ENCODE measurements at places on chromosomes 6 and 20.
A peak's percentile ranks its signal among the peaks of the same experiment; 100 is the strongest.

GRCh38 chr20:24870881-24871280 lies 78.2 kb upstream of the CST7 start:
- DNase-seq, result no peak

DNA sequence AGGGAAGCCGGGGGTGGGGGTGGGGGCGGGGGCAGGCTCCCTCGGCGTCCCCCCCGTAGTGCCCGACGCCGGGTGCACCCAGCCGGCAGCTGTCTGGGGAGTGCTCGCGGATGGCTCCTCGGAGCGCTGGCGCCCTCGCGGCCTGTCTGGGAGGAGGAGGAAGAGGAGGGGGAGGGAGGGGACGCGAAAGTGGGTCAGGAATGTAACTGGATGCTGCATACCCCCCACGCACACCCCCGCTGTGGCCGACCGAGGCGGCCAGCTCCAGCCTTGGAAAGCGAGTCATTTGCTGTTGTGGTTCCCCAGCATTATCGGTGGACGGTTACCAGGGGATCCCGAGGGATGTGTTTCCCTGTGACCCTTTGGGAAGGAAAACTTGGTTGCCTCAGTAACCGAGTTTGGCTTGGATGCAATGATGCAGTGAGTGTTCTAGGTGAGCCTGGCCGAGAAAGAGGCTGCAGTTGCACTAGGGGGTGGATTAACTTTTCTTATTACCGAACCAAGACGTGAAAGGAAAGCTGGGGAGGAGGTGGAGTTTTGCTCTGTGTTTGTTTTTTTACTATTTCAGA lies 55.2 kb upstream of the RREB1 start:
- DNase-seq, result no peak

- no peak for DNase-seq
These were observed 187.6 kb downstream of the CLIC5 start for GRCh38 chr6:45827952-45828530.

GRCh38 chr6:42693725-42694323 lies 28.6 kb downstream of the PRPH2 start:
- no peak for DNase-seq

DNA sequence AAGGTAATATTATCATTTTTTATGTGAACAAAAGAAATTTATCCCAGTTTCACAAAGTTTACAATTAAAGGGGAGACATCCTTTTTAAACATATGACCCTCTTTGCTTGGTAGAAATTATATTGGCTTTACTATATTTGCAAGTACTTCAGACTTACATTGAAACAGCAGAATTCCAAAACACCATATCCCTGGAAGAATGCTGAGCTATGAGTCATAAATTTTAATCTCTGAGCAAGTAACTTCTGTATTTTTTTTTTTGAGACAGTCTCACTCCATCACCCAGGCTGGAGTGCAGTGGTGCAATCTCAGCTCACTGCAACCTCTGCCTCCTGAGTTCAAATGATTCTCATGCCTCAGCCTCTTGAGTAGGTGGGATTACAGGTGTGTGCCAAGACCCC lies 240.4 kb downstream of the TBC1D32 start:
- no peak for DNase-seq

GRCh38 chr20:1619861-1620444 lies at the start of gene SIRPB1:
SIRPB1 (minus strand) TSS chr20:1620009; CDS start chr20:1619944, 65 bp downstream.
- DNase-seq, result no peak

GRCh38 chr20:60249436-60249835 lies 291.2 kb downstream of the CDH26 start:
- DNase-seq, result no peak

GRCh38 chr6:16033214-16033613 lies 95.7 kb upstream of the MYLIP start:
- DNase-seq, result no peak

DNA sequence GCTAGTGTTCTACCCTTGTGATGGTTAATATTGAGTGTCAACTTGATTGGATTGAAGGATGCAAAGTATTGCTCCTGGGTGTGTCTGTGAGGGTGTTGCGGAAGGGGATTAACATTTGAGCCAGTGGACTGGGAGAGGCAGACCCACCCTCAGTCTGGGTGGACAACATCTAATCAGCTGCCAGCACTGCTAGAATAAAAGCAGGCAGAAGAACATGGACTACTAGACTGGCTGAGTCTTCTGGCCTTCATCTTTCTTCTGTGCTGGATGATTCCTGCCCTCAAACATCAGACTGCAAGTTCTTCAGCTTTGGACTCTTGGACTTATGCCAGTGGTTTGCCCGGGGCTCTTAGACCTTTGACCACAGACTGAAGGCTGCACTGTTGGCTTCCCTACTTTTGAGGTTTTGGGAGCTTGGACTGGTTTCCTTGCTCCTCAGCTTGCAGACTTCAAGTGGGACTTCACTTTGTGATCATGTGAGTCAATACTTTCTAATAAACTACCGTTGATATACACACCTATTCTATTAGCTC lies 50.1 kb downstream of the SDHAF4 start:
- no peak for DNase-seq

GRCh38 chr6:84709121-84709520 lies 55.3 kb downstream of the TBX18 start:
- no peak for DNase-seq

DNA sequence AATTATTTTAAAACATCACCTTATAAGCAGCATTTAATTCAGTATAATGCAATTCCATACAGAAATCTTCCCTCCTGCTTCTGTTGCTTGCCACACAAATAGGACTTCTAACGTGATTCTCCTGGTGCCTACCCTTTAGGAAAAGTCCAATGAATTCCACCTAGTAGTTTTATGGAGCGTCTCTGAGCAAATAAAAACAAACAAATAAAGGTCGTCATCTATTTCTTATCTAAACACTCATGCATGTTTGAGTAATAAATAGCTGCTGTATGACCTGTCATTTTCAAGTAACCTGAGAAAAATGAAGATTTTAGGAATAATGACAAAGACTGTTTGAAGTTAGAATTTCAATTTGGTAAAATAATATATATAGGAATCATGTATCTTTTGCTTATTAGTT lies 102.7 kb downstream of the BMP5 start:
- DNase-seq, result no peak

DNA sequence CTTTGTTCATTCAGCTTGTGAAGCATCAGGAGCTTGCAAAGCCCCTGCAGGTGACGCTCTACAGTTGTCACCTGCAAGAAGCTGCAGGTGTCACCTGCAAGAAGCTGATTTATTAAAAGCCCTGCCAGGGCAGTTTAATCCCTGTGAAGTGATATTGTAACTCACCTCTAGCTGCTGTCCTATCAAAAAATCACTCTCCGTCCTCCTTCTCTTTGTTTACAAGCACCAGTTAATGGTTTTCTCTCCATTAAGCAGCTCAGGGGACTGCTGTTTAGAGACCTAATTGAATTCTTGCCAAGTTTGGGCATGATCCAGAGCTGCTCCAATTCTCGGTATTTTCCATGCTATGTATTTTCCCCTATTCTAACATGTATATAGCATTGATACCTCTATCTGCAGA lies 345.9 kb downstream of the ARHGAP18 start:
- no peak for DNase-seq

GRCh38 chr20:48180618-48181017 lies 395.3 kb upstream of the SULF2 start:
- no peak for DNase-seq

GRCh38 chr20:32487381-32487780 lies 97.8 kb downstream of the NOL4L start:
- no peak for DNase-seq

DNA sequence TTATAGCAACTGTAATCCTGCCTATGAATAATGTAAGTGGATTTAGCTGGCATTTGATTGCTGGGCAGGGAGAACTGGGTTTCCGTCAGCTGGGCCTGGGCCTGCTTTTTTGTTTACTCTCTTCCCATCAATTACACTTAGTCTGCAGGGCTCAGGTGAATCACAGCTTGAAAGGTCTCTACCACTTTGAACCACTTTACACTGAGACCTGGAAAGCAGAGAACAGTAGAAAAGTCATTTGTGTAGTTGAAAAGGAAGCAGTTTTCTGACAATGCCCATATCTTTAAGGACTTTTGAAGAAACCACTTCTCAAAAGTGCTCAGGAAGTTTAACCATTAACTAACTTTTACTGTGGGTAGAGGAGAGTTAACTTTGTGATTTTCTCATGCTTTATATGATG lies 315.4 kb upstream of the SASH1 start:
- DNase-seq, result peak; percentile 14

DNA sequence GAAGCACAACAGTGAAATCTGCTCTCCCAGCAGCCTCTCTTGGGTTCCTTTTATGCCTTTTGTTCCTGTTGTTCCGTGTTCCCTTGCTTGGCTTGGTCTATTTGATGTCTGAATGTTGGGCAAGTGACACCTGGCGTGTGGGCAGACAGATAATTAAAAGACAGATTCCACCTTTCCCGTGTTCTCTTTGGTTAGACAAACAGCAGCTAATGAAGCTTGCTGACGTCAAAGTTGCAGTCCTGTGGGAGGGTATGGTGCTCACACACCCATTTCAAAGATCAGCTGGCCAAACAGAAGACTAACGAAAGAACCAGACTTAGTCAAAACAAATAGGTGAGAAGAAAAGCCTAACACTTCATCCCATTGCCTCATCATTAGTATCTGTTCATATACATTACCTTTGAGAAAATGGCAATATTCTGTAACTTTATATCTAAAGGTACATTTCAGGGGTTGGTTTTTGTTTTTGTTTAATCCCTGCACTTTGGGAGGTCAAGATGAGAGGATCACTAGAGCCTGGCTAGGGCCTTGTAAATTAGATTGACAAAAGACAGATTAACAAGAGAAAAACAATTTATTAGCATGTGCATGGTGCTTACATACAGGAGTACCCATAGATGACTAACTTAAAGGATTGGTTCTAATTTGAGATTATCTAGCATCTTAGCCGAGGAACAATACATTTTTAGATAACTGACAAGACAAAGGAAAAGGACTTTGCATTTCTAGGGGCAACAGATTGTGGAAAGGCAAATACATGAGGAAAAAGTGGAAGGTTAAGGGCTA lies 48.9 kb upstream of the TNFRSF21 start:
- DNase-seq, result no peak

DNA sequence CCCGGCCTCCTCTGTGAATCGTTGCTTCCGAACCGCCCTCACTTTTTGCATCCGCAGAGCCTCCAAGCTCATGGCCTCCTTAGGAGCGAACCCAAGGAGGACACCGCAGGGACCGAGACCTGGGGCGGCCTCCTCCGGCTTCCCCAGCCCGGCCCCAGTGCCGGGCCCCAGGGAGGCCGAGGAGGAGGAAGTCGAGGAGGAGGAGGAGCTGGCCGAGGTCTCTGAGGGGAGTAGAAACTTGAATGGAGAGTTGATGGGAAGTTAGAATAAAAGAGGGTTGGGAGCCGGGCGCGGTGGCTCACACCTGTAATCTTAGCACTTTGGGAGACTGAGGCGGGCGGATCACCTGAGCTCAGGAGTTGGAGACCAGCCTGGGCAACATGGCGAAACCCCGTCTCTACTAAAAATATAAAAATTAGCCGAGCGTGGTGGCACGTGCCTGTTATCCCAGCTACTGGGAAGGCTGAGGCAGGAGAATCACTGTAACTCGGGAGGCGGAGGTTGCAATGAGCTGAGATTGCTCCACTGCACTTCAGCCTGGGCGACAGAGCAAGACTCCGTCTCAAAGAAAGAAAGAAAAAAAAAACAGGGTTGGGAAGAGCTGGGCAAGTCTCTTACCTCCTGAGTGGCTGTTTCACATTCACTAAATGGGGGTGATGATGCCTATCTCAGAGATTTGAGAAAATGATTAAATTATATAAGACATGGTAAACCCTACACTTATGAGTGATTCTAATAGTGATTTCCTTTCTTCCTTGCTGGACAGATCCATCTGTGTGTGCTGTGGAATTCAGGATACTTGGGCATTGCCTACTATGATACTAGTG lies 805 bp downstream of the MSH5 start:
- DNase-seq, result no peak

- no peak for DNase-seq
These were observed 82.1 kb downstream of the TCP11 start for GRCh38 chr6:35058865-35059522.

DNA sequence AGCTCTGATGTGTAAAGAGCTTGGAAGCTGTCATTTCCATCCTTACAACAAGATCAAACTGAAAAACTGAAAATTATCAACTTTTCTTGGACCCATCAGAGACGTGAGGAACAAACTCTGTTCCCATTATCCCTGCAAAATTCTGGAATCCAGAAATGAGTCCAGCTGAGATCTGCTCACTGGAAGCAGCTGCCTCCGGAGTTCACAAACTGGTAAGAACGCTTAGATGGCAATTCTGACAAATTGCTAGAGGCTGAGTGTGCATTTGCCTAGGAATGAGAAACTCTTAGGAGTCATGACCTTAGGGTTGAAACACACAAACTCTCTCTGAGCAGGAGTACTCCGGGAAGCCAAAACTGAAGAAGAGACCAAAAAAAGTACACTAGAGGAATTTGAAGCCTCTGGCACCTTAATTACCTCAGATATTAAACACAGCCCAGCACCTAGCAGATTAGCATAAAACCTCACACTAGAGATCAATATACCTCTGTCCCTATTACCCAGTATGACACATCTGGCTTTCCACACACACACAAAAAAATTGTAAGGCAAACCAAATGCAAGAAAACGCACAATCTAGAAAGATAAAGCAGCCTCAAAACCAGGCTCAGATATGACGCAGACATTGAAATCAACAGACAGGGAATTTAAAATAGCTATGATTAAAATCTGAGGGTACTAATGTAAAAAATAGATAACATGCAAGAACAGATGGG lies 233.5 kb upstream of the SGK1 start:
- DNase-seq, result no peak

GRCh38 chr20:25145131-25145530 lies 50.4 kb upstream of the ENTPD6 start:
- no peak for DNase-seq

- no peak for DNase-seq
These were observed 4.3 kb downstream of the MYT1 start for GRCh38 chr20:64168381-64169090.

DNA sequence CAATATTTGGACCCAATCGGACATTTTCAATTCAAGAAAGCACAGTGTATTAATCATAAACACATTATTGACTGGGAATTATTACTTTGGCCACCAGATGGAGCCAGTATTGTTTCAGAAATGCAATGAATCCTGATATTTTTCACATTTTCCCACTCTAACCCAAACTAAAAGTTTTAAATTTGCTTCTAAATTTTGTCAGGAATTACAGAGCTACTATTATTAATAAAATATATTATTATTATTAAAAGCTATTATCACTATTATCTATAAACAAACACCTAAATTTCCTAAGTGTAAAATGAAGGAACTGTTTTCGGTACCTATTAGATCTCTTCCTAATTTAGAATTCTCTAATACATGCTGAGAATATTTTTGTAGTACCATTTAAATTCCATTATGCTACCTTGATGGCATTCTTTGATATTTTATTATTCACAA lies 245.3 kb downstream of the OGFRL1 start:
- no peak for DNase-seq

DNA sequence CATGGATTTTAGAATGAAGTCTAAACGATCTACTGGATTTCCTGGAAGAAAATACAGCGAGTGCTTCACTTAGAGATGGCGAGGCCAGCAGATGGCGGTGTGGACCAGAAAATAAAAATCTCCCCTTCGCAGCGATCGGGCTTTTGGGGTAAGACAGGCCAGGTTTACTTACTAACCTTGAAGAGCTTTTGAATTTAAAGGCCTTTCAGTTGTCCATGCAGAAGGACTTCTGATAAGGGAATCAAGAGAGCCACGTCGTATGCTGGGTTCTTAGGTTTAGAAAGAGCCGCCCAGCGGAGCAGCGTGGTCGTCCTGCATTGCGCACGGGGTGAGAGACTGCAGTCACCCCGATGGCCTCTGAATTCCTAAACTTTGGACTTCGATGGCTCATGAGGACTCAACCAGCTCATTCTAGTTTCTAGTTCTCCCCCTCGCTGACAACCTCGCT lies 125.2 kb upstream of the RALGAPA2 start:
- DNase-seq, result peak; percentile 36

- no peak for DNase-seq
These were observed 35.9 kb downstream of the DUSP22 start for GRCh38 chr6:328136-328670.

Data from NCI-H2081 treated with DMSO at 0.1 percent for 48 hours (cell line).